ENCODE measurements at places on chromosomes 5 and 9.
A peak's percentile ranks its signal among the peaks of the same experiment; 100 is the strongest.

GRCh38 chr9:35871545-35871944, 1.3 kb upstream of the OR13J1 start:
- no peak for DNase-seq

DNA sequence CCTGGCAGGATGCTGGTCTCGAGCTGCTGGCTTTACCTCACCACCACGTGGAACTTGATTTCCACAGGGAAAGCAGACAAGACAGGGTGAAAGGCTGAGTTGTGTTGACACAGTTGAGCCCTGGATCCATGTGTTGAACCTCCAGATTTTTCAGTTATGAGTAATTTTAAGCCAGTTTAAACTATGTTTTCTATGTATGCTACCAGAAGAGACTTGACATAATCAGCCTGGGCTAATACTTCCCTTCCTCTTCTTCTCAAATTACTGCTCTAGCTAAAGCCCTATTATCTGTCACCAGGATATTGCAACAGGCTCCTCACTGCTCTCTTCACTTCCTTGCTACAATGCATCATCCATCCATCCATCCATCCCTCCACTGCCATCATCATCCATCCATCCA, 12.0 kb upstream of the PHYKPL start:
- DNase-seq: no peak

DNA sequence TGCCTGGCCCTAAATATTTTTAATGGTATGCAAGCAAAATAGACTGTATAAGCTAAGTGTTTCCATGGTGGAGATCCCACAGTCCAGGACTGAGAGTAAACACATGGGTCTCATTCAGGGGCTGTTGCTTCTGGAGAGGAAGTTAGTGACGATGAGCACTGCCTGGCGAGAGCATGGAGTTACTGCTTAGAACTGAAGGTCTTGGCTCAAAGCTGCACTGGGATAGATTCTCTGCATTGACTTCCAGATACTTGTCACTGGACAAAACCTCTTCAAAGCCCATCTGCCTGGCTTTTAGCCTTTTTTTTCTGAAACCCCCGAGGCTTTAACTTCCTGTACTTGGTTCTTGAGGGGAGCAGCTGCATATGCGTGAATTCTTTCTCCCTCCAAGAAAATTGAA, 39.2 kb downstream of the GPR107 start:
- DNase-seq: no peak

- DNase-seq: no peak
These were observed 1.7 kb downstream of the SRD5A1 start for GRCh38 chr5:6634788-6635430.

GRCh38 chr9:36125062-36125855, 11.3 kb upstream of the GLIPR2 start:
- DNase-seq: no peak

GRCh38 chr9:123382653-123383511, 26.9 kb downstream of the CRB2 start:
- DNase-seq: no peak

DNA sequence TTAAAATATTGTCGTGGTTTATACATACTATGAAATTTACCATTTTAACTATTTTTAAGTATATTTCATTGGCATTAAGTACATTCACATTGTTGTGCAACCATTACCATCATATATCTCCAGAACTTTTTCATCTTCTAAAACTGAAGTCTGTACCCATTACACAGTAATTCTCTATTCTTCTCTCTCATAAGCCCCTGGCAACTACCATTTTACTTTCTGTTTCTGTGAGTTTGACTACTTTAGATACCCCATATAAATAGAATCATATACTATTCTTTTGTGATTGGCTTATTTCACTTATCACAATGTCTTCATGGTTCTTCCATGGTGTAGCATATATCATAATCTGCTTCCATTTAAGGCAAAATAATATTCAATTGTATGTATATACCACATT, 30.3 kb downstream of the NDUFS4 start:
- no peak for DNase-seq

DNA sequence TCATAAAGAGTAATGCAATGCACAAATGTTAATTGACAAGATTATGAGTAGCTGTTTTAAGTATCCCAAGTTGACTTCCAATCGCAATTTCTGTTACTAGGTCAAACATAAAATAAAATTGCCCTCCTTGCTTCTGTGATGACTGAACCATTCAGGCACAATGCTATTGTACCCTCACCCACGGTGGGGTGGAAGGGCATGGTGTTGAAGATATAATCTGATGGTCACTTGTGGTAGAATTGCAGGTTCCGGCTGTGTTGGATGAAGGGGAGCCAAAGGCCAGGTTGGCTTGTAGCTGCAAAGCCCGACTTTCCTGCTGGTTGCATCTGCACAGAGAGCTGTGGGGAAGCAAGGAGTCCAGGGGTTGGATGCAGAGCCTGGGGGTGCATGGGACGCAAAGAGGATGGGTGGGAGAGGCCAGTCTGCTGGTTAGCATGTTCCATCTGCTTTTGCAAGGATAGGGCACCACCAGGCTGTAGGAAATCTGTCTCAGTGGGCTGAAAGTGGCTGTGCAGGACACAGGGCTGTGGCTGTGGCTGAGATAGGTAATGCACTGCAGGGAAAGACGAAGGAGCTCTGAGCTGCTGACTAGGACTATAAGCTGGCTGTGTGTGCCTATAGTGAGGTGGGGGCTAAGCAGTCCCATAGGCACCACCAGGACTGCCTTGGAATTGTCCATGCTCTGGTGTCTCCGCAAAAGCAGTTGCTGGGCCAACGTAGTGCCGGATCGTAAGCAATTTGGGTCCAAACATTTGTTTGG, 31.5 kb upstream of the PUM3 start:
- no peak for DNase-seq

DNA sequence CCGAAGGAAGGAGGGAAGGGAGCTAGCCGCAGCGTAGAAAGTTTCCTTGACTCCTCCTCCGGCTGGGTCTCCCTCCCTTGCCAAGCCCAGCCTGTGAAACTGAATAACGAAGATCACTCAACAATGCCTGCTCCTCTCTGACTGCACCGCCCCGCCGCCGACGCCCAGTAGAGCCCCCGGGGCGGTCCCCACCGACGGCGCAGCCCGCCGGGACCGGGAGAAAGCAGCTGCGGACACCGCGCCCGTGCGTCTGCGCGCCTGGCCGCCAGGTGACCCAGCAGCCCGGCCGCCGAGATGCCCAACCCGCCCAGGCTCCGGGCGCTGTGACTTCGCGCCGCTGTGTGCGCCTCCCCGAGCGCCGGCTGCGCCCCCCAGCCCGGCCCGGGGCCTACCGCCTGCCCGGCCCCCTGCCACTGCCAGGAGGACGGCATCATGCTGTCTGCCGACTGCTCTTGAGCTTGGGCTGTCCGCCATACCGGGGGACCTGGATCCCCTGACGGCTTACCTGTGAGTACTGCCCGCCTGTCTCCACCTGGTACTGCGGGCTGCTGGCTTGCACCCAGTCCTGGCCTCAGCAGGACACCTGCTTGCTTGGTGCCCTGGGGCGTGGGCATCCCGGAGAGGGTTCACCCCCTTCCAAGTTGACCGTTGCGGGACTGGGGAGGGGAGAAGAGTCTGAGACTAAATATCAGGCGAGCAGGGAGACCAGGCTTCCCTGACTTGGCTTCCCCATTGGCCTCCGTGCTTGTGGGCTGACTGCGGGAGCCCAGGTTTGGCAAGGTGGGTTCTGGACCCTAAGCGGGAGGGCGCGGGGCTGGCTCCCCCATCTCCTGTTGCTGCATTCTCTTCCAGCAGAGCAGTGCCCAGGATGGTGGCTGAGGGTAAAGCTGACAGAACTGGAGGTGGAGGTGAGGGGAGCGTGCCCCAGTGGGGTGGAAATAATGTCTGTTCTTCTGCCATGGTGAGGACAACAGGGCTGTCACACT, 26.2 kb upstream of the SPTLC1 start:
- peak; percentile 46 for DNase-seq

GRCh38 chr5:141050622-141051520, at the start of gene PCDHB1:
Gene PCDHB1 (plus strand): TSS chr5:141051374. CDS start chr5:141051471, 97 bp downstream.
- no peak for DNase-seq

GRCh38 chr9:129839324-129840023, 4.2 kb downstream of the USP20 start:
- no peak for DNase-seq

DNA sequence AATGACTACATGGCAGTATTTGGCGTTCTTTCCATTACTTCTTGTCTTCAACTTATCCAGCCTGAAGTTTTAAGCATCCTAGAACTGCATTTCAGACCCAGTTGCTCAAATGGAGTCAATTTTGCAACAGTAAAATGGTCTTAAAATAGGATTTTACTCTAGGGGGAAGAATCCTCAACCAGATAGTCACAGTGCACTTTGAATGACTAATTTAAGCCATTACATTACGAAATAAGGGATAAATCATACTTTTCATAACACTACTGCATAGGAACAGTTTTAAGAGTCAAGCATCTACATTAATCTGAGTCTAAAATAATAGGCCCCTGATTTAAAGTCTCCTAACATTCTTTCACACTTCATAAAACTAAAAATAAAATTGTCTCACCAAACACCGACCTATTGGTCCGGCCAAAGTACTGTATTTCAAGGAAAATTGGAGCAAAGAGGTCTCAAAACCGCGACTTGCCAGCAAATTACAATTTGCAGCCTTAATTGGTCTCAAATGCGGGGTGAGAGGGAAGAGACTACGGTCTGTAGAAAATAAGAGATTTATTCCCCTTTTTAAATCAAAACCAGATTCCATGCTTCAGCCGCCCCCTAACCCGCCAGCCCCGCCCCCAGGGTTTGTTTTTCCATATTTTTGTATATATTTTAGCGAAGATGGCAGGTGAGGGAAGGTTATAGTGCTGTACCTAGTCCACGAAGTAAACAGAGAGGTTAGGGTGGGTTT, 1.2 kb upstream of the SMARCA2 start:
- no peak for DNase-seq

GRCh38 chr9:135408476-135409254, 70.9 kb upstream of the PPP1R26 start:
- no peak for DNase-seq

DNA sequence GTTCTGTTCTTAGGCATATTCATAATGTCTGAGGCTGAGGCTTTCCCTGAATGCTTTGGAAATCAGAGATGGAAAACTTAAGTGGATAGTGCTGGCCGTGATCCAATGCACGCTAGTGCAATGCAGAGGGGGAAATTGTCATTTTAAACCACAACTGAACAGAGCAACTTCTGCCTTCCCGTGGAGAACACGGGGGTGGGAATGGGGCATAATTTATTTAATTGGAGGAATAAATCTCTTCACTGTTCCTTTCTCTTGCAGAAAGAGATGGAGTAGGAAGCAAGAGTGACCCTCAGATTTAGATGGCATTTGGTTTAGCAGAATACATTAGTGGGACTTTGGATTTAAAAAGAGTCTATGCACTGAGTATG, 22.9 kb upstream of the NREP start:
- DNase-seq: no peak

DNA sequence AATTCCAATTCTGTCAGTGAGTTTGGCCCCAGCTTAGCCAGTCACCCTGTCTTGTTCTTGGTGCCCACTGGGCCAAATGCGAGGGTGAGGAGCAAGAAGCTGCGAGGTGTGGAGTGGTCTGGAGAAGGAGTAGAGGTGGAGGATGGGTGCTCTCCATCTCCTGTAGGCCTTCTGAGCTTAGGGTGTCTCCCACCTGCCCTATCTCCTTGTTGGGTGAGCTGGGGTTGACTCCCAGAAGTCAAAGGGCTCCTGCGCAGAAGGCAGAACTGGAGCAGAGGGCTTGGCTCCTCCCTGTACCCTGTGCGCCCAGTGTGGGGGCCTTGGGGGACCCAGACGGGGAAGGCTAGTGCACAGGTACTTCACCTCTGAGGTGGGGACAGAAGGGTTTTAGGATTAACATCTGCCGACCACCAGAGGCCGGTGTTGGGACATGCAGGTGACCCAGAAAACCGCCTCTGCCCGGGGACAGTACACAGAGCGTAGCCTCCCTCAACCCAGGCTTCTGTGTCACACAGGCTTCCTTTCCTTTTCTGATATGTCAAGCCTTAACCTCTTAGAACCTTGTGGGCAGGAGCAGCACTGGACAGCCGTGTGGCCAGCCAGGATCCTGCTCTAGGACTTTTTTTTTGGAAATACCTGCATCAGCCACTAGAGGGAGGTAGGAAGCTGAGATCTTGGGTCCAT, 16.9 kb downstream of the IL5 start:
- peak; percentile 50 for DNase-seq

DNA sequence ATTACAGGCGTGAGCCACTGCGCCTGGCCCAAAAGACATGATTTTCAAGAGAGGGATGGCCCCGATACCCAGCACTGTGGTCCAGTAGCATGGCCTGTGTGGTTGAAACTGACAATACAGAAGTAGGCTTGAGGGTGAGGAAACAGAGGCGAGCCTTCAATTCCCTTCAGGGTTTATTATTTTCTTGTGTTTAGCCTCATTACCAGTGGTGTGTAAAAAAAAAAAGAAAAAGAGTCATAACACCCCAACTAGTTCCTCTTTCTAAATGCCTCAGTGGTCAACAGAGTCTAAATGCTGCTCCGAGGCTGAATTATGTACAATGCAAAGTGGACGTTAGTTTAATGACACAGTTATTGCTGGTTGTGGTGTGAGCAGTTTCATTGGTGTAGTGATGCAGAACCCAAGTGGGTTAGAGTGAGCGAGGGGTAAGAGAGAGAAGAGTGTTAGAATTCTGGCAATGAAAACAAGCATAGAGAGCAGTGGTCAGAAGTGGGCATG, 58.8 kb downstream of the SNX30 start:
- DNase-seq: peak; percentile 84

- DNase-seq: no peak
These were observed 59.5 kb upstream of the GGTA1 start for GRCh38 chr9:121559183-121559582.

- DNase-seq: peak; percentile 3
These were observed 502.7 kb downstream of the NR2F1-AS1 start for GRCh38 chr5:93078082-93079038.

DNA sequence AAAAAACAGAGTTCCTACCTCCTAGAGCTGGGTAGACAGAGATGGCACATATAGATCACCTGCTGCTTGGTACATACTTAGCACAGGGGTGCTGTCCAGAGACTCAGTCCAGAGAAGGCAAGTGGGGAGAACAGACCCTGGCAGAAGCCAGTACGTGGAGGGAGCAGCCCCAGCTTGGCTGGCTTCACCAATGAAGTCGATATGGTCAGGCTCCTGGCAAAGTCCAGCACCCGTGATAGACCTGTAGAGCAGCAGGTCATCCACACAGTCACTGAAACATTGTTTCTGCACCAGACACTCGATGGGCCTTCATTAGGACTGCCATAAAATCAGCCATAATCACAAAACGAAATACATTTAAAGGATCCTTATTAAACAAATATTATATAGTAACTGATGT, 45.8 kb downstream of the WHRN start:
- DNase-seq: no peak

- no peak for DNase-seq
These were observed 128.0 kb downstream of the RASEF start for GRCh38 chr9:82934949-82935348.
